ENCODE measurements at places on chromosomes 12 and 14.

DNA sequence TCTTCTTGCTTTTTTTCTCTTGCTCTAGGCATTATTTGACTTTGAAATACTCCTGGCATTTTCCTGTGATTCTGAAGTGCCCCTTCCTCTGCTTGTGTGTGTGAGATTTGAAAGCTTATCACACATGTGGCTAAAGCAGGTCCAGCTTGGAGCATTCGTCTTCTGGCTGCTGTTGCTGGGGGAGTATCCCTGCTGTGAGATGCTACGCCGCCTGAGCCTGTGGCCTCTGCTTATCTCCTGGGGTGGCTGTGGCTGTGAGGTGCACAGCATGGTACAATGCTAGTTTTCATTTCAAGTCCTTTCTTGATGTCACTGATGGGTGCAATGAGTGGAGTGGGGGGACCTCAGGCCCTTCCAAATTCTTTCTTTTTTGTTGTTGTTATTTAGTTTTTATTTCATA lies 371.8 kb downstream of the ZFP36L1 start:
- no peak for DNase-seq

GRCh38 chr12:33587784-33588712 lies 148.4 kb upstream of the SYT10 start:
- no peak for DNase-seq

DNA sequence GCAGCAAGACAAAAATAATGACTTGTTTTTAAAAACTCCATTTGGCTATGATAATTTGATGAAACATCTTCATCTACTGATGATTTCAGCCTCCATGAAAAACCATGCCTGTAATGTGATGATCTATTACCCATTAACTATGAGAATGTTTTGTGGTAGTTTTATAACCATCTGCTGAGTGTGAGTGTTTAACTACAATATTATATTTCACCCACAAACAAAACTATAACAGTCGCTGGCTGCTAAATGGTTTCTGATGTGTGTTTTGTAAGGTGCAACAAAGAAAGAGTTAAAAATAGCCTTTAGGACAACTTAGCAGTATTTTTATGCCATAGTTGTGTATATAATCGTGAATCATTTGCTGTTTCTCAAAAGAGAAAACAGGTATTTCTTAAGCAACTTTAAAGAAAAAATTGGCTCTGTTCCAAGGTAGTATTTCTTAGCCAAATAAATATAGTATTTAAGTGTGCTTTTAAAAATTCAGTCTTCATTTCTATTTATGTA lies 4.9 kb downstream of the PTHLH start:
- no peak for DNase-seq

GRCh38 chr14:84237881-84238280 lies 1292.1 kb upstream of the FLRT2 start:
- DNase-seq, result no peak

DNA sequence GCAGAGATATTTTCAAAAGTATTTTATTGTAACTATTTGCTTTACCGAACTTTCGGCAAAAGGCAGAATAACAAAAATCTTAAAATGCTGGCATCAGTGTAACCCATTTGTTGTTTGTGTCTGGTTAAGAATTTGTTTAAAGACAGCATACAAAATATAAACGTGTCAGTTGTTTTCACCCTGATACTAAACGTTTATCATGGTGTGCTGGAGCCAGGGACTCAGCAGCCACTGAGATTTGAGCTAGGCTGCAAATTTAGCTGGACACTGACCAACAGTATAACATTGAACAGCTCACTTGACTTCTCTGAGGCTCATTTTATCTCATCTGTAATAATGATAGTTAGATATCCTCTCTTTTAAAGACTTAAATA lies 183.7 kb downstream of the TMTC3 start:
- no peak for DNase-seq

DNA sequence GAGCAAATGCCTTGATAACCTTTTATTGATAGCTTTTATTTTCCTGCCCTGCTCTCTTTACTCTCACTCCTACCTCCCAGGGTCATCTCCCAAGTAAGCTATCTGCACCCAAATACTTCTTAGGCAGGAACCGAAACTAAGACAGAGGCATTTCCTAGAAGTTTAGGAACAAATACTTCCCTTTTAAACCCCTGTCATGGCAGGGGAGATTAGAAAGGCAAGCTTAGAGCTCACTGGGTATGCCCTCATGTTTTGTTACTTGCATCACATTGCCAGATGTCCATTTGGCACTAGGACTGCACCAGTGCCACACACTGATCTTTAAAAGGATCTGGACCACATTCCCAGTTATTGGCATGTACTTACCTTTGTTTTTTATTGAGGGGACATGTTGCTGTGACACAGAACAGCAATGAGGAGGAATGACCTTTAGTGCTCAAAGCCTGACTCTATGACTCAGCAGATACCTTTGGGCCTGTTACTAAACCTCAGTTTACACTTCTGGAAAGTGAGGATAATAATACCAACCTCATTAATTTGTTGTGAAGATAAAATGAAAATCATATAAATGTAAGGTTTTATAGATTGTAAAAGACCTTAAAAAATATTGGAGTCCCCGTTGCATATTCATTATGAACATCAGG lies 40.9 kb upstream of the MBIP start:
- DNase-seq, result no peak

- DNase-seq, result no peak
Measured at GRCh38 chr14:61297581-61297980, 16.4 kb upstream of the TMEM30B start.

DNA sequence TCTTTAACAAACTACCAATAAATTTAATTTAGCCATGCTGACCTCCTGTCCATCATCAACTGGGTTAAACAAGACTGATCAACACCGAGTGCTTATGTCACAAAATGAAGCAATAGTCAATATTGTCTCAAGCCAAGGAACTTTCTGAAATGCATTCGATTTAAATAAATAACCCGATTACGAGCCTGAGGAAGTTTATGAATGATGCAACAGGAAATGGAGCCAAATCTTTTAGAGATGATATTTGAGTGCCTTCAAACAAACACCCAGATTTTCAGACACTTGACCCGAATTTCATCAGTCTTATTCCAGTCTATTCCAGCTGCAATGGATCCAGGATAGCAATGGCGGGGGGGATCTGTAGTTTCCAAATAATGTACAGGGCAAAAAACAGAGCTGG lies 27.9 kb downstream of the FAR2 start:
- no peak for DNase-seq

- DNase-seq, result no peak
Measured at GRCh38 chr12:77855548-77855947, 24.9 kb downstream of the NAV3 start.

DNA sequence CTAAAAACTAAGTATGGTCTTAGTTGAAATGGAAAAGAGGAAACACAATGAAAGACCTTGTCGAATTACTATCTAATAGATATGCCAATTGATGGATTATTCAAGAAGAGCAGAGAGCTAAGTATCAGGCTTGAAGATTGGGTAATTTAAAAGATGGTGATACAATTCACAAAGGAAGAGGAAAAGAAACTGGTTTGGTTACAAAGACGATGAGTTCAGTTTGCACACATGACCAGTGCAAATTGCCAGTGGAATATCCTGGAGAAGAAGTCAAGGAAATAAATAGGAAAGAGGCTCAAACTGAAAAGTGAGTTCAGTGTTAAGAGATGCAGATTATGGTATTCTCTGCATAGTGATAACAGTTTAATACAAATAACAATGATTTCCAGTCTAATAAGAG lies 2.5 kb upstream of the RAP1B start:
- no peak for DNase-seq

DNA sequence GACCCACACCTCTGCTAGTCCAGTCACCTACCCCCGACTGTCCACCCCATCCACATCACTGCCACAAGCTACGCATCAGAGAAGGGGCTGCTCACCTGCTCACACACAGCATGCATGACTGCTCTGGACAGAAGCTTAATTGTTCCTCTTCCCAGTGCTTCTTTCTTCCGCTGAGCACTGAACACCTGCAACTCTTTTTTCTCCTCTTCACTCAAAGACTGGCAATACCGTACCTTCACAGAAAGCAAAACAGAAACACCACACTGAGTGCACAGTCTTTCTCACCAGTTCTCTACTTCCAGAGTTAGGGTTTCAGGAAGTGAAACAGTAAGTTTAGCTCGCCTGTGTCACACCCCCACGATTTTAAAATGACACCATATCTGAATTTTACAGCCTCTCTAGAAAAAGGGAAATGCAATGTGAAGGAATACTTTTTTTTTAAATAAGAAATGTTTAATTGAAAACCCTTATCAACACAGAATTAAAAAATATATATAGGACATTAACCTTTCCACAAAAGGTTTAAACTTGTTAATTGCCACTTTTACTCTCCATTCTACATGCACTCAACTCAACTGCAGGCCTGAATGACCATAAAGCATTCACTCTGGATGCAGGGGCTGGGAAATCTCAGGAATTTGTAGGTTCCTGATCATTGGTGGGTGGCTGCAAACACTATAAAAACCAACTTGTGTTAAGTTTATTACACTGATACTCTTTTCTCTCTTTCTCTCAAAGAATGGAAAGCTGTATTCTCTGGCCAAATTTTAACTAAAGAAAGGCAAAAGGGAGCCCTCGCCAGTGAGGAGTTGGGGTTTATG lies 120.0 kb downstream of the PRICKLE1 start:
- no peak for DNase-seq

GRCh38 chr14:67815573-67816225 lies 691 bp downstream of the ZFYVE26 start:
- DNase-seq, result no peak

GRCh38 chr12:65535946-65536345 lies 257.5 kb downstream of the MSRB3 start:
- no peak for DNase-seq

- no peak for DNase-seq
Measured at GRCh38 chr12:5242440-5242839, 189.5 kb upstream of the NTF3 start.
